ENCODE measurements at places on chromosomes 6 and 20.

DNA sequence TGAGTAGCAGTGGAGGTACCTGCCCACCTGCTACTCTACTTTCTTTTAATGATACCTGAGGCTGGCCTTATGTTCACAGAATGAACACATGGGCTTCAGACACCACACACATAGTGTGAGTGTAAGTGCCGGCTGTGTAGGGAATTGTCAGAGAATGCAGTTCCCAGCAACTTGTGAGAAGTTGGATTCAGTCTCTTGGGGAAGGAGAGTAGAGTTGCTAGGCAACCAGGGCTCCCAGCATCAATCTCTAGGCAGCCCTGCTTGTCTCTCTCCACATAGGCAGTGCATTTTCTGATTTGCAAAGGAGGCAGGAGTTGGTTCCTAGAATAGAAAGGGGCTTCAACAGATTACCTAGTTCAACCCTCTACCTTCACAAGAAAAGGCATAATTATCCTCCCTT is 74.1 kb downstream of the BFSP1 start:
- no peak for DNase-seq

- DNase-seq: no peak
These were observed 8.8 kb upstream of the GJA1 start for GRCh38 chr6:121426686-121427085.

DNA sequence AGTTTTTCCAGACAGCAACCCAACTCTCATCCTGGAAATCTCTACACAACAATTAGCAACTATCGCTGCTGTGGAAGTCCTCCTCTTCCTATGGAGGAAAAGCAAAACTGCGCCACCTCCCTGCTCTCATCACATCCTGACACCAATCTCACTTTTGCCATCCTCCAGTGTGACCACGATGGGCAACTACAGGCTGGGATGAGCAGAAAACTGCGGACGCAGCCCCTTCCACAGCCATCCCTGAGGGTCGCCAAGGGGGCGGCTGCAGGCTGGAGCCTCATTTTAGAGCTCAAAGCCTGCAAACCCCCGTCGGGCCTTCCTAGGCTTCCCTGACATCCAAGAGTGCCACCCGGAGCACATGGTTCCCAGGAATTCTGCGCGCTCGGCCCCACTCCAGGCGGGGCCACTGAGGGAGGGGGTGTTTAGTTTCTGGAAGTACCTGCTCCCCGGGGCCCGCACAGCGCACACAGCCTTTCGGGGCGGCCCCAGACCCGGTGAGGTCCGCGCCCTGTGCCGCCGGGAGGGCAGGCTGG is 1.2 kb downstream of the TCFL5 start:
- no peak for DNase-seq

DNA sequence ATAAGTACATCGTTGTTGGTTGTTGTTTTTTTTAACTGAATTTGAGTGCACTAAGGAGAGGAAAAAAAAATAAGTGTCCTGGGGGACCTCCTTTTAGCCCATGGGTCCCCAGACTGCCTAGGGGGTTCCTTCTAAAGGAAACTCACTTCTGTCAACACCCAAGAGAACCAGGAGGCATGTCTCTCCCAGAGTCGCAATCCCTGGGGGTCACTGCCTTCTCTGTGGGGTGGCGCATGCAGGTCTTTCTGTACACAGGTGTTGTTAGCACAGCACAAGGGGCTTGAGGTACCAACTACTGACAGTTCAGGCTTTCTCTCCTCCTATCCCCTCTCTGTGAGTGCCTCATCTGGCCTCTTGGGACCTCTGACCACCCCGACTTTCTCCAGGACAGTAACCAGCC is 7.3 kb upstream of the ARMC2 start:
- DNase-seq: no peak

- DNase-seq: no peak
These were observed 222.2 kb downstream of the TMEM242 start for GRCh38 chr6:157101166-157101565.

Data from inflammatory macrophage (primary cell).